Omental fat pad (tissue), 4 donors: ENCODE measurements at places on chromosomes 1 and 21. TPM values are rescaled to one million over a fixed set of nuclear protein-coding genes. Genes with fewer than 3 reads are reported as not detected.

GRCh38 chr1:232673256-232673655, 43.3 kb upstream of the SIPA1L2 start:
- DNase-seq: no peak

DNA sequence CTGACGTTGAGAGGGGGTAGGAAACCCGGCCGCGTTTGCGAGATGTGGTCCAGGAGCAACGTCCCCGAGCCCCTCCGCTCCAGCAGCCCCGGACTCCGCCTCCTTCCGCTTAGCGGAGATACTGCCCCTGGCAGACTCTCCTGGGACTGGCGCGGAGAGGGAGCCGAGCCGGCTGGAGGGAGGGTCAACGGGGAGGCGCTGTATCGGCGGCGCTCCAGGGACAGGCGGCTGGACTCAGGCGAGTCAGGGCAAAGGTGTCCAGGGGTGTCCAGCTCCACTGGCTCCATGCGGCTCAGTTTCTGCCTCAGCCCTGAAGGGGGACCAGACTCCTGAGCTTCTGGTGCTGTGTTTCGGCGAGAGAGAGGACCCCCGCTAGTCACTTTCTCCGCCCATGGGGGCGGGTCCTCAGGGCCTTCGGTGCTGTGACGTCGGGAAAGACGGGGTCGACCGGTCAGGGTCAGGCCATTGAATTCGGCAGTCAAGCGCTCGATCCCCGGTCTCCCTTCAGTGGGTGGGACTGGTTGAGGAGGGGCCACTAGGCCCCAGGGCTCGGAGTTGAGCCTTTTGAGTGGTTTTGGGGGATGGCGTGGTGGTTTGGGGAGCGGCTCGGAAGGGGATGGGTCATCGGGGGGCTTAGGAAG, 2.8 kb upstream of the LIX1L start:
- no peak for DNase-seq

DNA sequence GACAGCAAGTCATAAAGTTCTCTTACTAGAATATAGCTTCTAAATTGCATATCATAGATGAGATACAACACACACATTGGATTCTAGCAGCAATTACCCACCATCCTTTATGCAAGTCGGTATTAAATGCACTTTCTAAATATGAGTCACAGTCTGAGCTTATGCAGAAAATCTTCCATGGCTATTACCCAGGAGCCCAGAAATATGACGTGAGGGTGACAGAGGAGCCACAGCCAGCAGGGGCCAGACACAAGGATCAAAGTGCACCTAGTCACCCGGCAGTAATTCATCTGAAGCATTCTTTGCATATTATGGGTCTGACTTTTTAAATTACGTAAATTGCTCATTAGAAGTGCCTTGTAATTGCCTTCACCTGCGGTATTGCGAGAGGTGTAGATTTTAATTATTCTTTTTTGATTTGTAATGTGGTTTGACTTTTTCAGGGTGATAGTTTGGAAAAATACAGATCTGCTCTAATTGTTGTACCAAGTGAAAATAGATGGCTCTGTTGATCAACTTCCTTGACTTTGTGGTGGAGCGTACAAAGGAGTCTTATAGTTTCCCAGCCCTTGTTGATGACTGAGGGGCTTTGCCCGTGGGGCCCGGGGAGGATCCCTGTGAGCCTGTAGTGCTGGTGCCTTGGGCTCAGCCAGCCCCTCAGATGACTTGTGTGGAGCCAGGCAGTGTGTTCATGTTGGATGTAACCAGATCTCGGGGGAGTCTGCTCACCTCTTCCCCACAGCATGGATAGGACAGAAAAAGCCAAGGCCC, 470.0 kb upstream of the VAMP3 start:
- DNase-seq: no peak

GRCh38 chr1:205251576-205251975, 23.8 kb downstream of the TMCC2 start:
- DNase-seq: no peak

DNA sequence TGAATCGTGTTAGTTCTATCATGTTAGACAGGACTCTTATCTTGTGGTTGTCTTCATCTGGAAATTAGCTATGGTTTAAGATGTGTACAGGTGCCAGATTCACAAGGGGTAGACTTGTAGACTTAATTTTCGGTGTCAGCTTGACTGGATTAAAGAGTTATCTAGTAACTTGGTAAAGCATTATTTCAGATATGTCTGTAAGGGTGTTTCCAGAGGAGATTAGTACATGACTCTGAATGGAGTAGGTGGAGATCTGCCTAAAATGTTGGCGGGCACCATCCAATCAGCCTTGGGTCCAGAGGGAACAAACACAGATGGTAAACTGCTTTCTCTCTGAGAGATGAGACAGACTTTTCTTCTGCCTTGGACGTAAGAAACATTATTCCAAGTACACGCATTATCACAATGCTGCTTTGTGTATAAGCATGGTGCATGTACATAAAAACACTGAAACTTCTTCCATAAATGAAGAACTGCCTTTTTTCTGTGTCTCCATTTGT, 434.6 kb downstream of the SMYD3 start:
- DNase-seq: no peak

DNA sequence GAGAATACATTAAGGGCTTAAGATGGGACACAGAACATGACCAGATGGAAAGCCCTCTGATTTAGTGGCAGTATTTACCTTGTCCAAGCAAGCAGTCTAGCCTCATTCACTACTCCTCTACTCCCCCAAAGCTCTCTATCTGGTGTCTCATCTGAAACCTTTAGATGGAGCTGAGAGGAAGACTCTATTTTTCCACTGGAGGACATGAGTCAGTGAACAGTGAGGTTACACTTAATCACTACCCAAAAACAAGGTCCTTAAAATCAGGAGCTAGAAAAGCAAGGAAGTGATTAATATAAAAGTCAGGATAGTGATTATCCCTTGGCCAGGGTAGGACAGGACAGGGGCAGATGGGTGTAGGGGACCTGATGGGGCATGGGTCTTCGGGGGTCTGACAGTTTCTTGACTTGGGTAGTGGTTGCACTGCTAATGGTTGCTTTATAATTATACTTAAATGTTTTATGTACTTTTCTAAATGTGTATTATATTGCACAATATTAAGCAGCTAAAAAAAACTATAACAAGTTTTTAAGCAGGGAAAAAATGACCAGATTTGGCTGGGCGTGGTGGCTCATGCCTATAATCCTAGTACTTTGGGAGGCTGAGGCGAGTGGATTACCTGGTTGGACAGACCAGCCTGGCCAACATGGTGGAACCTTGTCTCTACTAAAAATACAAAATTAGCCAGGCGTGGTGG, 3.0 kb downstream of the PTPN22 start:
- DNase-seq: no peak

- no peak for DNase-seq
Observed at GRCh38 chr1:22105611-22106207, 37.2 kb downstream of the WNT4 start.

DNA sequence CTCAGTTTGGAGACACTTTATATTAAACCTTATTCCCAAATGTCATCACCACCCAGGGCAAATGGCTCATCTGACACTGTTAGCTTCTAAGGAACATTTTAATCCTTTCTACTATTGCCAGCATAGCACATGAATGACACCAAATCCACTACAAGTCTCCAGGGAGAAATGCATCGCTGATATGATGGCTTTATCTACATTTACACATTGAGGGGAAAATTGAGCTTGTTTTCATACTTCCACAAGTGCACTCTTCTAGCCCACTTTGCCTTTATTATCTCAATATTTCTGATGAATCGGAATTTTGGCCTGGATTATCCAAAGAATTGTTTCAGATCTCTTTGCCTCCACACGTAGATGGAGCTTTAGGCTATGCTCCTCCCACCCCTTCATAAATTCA, 75.4 kb downstream of the RUNX1 start:
- no peak for DNase-seq

GRCh38 chr1:240401731-240402130, 210.2 kb downstream of the GREM2 start:
- DNase-seq: no peak

DNA sequence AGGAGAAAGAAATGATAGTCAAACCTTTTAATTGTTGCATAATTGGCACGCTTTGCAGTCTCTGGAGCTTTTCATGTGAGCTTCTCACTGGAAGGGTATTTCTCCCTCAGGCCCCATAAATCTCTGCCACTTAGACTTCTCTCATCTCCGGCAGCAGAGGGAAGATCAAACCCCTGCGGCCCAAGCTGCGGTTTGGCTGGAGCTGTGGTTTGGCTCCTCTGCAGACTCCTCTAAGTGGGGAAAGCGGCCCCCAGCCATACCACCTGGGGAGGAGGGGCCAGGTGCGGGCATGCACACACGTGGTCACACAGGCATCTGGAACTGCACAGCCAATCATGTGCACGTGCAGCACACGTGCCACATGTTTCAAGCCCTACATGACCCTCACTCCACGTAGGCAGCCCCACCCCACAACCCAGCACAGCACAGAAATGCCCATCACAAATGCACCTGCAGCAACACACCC, 58.3 kb downstream of the UBE2T start:
- no peak for DNase-seq

DNA sequence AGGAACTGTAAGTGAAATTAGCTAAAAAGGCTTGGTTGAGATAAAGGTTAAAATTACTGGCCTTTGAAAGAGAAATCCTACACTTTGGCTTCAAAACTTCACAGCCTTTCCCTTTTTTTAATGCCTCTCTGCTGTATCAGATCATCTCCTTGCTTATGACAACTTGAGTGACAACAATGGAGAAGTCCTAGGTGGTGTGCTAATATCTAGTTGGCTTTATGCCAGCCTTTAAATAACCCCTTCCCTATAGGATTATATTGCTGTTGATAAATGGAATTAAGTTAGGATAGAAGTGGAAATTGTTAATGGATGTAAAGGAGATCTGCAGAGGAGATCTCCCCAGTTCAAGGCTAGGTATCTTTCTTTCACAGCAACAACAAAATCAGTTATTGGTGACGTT, 130.2 kb upstream of the ATP1B1 start:
- no peak for DNase-seq

DNA sequence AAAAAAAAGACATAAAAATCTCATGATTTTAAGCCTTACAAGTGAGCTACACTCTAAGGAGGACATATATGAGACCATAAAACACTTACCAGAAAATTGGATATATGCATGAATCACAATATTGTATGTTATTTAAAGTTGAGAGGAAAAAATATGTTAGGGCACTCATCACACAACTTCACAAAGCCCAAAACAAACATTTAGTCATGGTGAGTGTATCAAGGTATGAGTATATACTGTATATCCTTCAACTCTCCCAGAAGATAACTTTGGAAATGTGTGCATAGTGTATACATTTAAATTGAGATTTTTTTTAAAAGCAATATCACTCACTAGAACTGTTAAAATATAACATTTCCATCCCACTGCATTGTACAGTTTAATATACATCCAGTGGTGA, 259.3 kb downstream of the SRGAP2C start:
- DNase-seq: no peak

- no peak for DNase-seq
Observed at GRCh38 chr1:51760872-51761271, 117.7 kb downstream of the NRDC start.

- no peak for DNase-seq
Observed at GRCh38 chr1:235937123-235937522, 70.4 kb upstream of the LYST start.

DNA sequence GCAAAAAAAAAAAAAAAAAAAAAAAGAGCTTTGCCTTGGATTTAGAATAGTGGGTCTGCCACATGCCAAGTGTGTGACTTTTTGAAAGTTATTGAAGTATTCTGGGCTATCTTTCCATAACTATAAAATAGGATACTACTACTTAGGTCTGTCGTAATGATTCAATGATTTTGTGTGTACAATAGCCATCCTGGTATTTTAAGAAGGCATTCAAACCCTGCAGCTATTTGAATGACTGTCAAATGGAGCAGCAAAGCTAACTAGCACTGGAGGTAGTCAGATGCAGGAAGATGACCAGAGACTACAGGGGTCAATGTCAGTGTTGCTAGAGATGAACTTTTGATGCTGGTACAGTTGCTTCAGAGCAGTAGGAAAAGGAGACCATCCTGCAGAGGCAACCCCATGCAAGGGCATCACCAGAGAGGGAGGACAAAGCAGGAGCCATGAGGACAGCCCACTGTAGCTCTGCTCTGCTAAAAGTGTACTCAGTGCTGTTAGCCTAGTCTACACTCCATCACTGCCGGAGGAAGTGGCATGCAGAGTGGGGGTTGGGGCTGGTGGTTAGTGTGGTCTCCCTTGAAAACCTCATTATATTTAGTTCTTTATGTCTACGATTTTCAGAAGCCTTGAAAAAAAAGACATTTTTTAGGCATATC, 29.0 kb downstream of the DUSP10 start:
- DNase-seq: no peak

DNA sequence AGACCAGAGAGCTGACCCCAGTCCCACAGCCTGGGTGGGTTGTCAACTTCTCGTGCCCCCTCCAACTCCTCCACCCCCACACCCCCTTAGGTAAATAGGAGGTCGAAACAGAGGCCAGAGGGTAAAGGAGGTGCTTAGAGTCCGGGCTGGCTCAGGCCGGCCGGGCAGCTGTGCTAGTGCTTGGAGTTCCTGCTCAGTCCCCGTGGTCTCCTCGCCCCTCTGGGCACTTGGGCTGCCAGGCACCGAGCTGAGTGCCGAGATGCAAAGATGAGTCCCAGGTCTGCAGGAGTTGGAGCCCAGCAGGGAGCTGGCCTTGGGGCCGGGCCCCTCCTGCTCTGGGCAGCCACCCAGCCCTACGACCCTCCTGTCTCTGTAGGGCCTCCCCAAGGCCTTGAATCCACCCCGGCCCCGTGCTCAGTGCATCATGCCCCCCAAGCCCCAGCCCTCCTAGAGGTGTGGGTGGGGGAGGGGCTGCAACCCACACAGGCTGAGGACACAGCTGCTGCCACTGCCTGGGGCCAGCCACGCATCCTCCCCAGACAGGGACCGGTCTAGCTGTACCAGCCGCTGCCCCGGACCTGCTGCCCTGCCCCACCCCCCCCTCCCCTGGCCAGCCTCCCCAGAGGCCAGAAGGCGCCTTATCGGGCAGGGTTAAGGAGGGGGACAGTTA, 1.9 kb downstream of the SMIM1 start:
- no peak for DNase-seq

The SPATA17 gene
- not detected for total RNA-seq

The SELENOF gene
- total RNA-seq: 150 TPM

The RGS13 gene
- 0.63 TPM for total RNA-seq

The CRNN gene
- total RNA-seq: not detected

The SMCP gene
- total RNA-seq: not detected

The FNBP1L gene
- total RNA-seq: 16.7 TPM

The SCNM1 gene
- 12.0 TPM for total RNA-seq

The SLC44A5 gene
- 0.37 TPM for total RNA-seq

The PTCH2 gene
- 0.25 TPM for total RNA-seq

The B3GALT6 gene
- 27.1 TPM for total RNA-seq

The CASZ1 gene
- 4.8 TPM for total RNA-seq

The CD84 gene
- 33.4 TPM for total RNA-seq

The CLDN17 gene
- not detected for total RNA-seq

The KCNE2 gene
- not detected for total RNA-seq
